Fibroblast of the aortic adventitia (primary cell): ENCODE measurements at places on chromosomes 4 and X.
A peak's percentile ranks its signal among the peaks of the same experiment; 100 is the strongest.

DNA sequence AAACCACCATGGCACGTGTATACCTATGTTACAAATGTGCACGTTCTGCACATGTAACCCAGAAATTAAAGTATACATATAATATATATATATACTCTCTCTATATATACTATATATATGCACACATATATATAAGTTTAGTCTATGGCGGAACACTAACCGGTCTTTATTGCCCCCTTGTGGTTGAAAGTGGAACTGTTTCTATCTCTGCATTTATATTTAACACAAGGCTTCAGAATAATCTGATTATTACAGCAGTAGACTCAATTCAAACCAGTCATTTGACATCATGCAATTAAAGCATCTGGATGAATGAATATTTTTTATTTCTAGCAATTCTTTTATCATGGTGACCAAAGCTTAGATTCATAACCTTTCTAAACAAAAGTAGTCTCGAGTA is 14.6 kb downstream of the RAB9B start:
- peak; percentile 63 for DNase-seq

GRCh38 chr4:182925298-182925757 is 8.1 kb upstream of the DCTD start:
- DNase-seq: peak; percentile 51

DNA sequence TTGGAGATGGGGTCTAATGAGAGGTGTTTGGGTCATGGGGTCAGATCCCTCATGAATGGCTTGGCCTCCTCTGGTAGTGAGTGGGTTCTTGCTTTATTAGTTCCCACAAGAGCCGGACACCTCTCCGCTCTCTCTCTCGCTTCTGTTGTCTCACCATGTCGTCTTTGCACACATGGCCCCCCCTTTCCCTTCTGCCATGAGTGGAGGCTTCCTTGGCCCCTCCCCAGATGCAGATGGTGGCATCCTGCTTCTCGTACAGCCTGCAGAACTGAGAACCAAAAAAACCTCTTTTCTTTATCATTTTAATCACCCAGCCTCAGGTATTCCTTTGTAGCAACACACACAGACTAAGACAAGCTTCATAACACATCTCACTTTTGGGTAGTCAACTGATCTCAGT is 49.6 kb upstream of the SPRY1 start:
- DNase-seq: no peak

DNA sequence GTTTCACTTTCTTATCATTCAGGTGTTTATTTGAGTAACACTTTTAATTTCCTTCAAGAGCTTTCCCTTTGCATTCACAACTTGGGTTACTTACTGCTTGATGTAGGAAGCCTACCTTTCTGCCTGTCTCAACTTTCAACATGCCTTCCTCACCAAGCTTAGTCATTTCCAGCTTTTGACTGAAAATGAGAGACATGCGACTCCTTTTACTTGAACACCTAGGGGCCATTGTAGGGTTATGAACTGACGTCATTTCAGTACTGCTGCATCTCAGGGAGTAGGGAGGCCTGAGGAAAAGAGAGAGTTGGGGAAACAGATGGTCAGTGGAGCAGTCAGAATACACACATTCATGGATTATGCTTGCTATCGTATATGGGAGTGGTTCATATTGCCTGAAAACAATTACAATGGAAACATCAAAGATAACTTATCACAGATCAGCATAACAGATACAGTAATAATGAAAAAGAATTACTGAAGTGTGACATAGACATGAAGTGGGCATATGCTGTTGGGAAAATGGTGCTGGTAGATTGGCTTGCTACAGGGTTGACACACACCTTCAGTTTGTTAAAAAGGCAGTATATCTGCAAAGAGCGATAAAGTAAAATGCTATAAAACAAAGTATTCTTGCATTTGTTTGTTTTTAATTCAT is 25.7 kb downstream of the USP53 start:
- DNase-seq: no peak

- DNase-seq: peak; percentile 89
Measured at GRCh38 chr4:25908491-25908901, 5.5 kb upstream of the SMIM20 start.

DNA sequence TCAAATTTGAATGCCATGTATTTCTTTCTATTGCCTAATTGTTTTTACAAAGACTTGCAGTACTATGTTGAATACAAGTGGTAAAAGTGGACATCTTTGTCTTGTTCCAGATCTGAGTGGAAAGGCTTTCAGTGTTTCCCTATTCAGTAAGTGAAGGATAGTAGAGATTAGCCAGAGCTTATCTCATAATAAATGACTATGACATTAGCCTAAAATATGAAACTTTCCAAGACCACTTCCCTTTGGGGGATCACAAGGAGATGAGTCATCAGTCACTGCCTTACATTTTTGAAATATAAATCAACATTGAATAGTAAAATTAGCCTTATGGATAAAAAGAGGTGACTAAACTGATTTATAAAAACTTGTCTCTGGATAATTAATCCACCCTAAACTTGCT is 554.1 kb upstream of the MAGEB2 start:
- peak; percentile 85 for DNase-seq

GRCh38 chr4:60805500-60806313 is 394.4 kb upstream of the ADGRL3 start:
- peak; percentile 39 for DNase-seq
